ENCODE measurements at places on chromosomes 1 and 21.

- no peak for DNase-seq
Measured at GRCh38 chr1:42758641-42759040, 8.2 kb downstream of the P3H1 start.

DNA sequence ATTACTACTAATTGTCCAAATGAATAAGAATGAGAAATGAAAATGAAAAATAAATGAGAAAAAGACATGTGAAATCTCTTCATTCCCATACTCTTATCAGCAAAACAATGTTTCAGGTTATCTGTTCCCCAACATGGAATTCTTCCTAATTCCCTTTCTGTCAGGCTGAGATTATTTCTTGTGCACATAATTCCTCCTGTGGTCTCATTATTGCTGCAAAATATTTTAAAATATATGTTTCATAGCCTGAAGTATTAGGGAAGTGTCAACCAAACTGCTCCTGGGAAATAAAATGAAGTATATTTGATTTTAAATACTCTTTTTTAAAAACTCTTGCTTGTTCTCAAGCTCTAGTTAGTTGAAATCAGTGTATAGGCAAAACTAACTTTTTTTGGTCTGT lies 314.9 kb downstream of the USP25 start:
- no peak for DNase-seq

DNA sequence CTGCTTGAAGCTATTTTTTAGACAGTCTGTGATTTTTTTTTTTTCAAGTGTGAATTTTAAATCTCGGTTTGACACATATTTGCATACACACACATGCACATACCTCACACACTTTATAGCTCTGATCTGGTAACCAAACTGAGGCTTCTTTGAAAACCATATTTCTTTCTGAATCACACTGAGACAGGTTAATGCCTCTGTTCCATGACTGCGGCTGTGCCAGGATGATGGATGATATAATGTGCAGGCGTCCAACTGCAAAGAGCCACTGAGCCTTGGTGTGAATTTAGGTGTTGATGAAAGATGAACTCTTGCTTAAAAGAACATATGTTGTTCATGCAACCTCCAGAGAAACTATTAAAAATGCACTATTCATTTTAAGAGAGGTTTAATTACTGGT lies 504.0 kb upstream of the OLFM3 start:
- no peak for DNase-seq

- no peak for DNase-seq
Measured at GRCh38 chr1:229792012-229792975, 166.2 kb downstream of the URB2 start.

GRCh38 chr1:47164552-47164951 lies 25.3 kb downstream of the PDZK1IP1 start:
- DNase-seq: no peak

DNA sequence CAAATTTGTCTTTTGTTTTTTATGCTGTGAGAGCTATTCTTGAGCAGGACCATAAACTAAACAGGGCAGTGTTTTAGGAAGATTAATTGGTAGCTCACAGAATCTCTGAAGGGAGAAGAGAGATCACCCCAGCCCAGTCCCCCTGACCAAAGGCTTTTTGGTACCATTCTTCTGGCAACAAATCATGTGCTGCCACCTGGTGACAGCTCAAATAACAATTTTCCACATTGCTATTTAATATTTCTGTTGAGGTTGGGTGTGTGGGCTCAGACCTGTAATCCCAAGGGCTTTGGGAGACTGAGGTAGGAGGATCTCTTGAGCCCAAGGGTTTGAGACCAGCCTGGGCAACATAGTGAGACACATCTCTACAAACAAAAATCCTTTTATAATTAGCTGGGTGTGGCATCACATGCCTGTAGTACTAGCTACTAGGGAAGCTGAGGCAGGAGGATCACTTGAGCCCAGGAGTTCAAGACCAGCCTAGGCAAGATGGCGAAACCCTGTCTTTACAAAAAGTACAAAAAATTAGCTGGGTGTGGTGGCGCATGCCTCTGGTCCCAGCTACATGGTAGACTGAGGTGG lies 2.2 kb upstream of the TESK2 start:
- DNase-seq: no peak

- no peak for DNase-seq
Measured at GRCh38 chr1:1758059-1758621, 20.1 kb downstream of the NADK start.

DNA sequence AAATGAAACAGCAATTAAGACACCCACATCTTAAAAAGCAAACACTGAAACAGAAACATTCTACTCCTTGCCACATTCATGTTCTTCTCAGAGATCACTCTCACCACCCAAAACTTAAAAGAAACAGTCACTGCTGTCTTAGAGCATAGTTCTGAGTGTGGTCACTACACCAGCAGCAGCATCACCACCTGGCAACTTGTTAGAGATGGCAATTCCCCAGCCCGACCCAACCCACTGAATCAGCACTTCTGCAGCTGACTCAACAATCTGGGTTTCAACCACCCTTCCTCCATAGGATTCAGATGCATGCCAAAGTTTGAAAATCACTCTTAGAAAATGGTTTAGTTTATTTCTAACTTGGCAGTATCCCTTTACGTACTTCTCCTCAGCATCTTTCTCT lies 126.1 kb downstream of the CDC42BPA start:
- DNase-seq: no peak

- DNase-seq: no peak
Measured at GRCh38 chr1:41520951-41521752, 36.7 kb upstream of the EDN2 start.

DNA sequence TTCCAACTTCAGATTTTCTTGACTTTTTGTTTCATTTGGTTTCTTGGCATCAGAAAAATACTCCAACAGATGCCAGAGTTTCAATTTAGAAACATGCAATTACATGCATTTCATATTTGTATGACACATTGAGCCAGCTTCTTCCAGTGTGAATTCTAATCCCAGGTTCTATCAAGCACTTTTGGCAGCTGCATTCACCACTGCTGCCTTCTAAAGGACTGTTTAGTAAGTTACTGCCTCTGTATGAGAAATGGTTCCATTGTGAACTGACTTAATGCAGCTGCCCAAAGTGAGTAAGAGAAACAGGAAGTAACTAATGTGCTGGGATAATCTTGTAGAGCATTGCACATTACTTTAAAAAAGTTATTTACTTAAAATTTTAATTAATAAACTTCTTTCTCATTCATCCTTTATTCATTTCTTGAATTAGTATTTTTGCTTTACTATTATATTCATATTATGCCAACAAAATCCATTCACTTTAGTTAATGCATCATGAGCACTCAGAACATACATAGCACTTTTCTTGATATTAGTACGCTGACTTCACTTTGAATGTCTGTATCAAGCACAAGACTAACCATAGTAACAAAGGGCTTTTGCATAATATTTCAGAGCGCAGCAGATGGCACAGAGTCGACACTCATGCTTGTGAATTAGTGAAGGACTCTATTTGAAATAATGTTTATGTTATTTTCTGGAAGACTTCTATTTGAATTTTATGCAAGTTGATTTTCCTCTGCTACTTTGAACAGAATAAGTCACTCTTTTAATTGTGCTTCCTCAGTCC lies 9.8 kb downstream of the RGS18 start:
- no peak for DNase-seq

- no peak for DNase-seq
Measured at GRCh38 chr1:88800382-88801051, 90.8 kb downstream of the GTF2B start.

DNA sequence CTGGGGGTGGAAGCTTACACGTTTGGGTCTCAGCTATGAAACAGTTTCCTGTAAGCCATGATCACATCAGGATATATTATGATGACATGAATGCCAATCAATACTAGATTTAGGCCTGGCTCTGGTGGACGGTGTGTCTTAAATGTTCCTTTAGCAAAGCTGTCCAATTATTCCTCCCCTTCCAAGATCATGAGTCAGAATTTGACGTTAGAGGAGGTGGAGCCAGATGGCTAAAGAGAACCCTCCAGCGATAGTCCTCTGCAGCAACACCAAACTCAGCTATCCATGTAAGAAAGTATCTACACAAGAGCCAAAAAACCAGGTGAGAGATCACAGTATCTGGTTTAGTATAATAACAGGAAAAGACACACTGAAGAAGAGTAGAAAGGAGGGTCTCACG lies 47.8 kb downstream of the PACC1 start:
- DNase-seq: no peak

DNA sequence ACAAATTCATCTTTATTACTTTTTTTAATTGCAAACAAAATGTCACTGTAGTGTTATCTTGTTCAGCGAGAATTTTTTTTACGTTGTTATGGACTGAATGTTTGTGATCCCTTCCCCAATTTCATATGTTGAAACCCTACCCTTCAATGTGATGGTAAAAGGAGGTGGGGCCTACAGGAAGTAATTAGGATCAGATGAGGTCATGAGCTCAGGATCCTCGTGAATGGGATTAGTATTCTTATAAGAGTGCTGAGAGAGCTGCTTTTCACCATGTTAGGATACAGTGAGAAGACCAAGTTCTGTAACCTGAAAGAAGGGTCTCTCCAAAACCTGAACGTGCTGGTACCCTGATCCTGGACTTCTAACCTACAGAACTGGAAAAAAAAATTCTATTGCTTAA lies 646.0 kb upstream of the TMPRSS15 start:
- no peak for DNase-seq

DNA sequence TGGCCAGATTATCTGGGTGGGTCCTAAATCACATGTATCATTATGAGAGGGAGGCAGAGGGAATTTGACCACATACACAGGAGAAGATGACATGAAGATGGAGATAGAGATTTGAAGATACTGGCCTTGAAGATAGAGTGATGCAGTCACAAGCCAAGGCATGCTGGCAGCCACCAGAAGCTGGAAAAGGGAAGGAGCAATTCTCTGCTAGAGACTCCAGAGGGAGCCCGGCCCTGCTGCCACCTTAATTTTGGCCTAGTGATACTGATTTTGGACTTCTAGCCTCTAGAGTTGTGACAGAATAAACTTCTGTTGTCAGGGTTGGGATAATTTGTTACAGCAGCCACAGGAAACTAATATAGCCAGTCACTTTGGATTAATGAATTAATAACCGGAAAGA lies 2.2 kb upstream of the PRDM2 start:
- DNase-seq: no peak

GRCh38 chr1:7869136-7869920 lies 16.5 kb upstream of the UTS2 start:
- DNase-seq: no peak

GRCh38 chr1:156194300-156194652 lies 372 bp downstream of the SLC25A44 start:
- DNase-seq: no peak
